ENCODE measurements at places on chromosomes 2 and 18. TPM values are rescaled to one million over a fixed set of nuclear protein-coding genes. Genes with fewer than 3 reads are reported as not detected.
A peak's percentile ranks its signal among the peaks of the same experiment; 100 is the strongest.

The MTLN gene
- 168 TPM for total RNA-seq

The CROCC2 gene
- not detected for total RNA-seq

The LRRC30 gene
- not detected for total RNA-seq

The DSG2 gene
- total RNA-seq: 36.7 TPM

- no peak overlapping the region for H3K27ac ChIP-seq
- no peaks in the 10 kb centered on the region for H3K36me3 ChIP-seq
- H3K4me1 ChIP-seq: no peaks in the 10 kb centered on the region
- H3K27me3 ChIP-seq: no peaks in the 10 kb centered on the region
- no peak for DNase-seq
Observed at GRCh38 chr2:163345795-163346573, 389.8 kb downstream of the FIGN start.

DNA sequence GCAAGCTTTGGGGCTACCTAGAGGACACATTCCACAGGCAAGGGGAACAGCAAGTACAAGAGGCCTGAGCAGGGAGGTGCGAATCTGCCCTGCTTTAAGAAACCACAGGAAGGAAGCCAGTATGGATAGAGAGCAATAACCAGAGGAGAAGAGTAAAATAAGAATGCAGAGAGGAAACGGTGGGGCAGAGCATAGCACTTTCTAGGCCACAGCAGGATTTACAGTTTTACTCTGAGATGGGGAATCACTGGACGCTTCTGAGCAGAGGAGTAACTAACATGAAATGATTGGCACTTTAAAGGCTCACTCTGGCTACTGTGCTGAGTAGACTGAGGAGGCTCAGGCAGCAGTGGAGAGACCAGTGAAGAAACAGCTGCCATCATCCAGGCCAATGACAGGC lies 23.8 kb downstream of the AAK1 start:
- H3K36me3 ChIP-seq: peaks cover 4% of the 10 kb centered on the region
- peaks cover 67% of the 10 kb centered on the region for H3K4me1 ChIP-seq
- no peaks in the 10 kb centered on the region for H3K27me3 ChIP-seq
- no peak overlapping the region for H3K27ac ChIP-seq
- no peak overlapping the region for H3K4me3 ChIP-seq

GRCh38 chr2:393711-394696 lies 106.1 kb upstream of the ALKAL2 start:
- no peak overlapping the region for H3K27ac ChIP-seq
- H3K4me3 ChIP-seq: no peak overlapping the region
- DNase-seq: no peak
- no peaks in the 10 kb centered on the region for H3K4me1 ChIP-seq
- H3K36me3 ChIP-seq: no peaks in the 10 kb centered on the region

DNA sequence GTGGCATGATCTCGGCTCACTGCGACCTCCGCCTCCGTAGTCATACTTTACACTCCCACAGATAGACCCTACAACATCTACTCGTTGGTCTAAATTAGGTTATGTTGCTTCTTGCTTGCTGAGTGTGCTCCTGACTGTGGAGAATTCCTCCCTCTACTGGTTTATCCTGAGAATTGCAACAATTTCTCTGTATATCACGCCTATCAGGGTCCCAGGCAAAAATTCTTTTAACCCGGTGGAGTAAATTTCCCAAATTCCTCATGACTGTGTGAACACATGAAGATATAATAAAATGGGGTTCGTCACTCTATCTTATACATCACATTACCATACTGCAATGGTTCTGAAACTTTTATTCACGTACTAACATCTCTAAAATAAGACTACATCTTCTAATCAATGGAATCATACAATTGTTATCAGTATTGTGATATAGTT lies 156.7 kb downstream of the EVA1A start:
- no peak overlapping the region for H3K4me3 ChIP-seq
- peaks cover 3% of the 10 kb centered on the region for H3K27me3 ChIP-seq
- peak; percentile 7 for DNase-seq

Data from heart right ventricle (tissue), 16 donors.